ENCODE measurements at places on chromosomes 6 and 20.

DNA sequence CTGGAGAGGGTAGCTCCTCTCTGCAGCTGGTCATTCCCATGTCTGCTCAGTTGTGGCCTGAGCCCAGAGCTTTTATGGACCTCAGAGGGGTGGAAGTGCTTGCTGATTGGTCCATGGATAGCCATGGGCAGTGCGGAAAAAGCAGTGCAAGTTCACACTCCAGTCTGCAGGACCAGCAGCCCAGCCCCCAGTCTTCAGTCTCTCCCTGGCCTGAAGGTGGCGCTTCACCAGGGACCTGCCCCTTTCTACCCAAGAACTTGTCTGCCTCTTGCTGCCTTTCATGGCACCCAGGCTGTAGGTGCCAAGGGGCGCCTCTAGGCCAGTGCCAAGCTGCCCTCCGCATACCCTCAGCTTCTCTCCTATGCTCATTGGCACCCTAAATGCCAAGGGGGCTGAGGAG, 91.0 kb downstream of the TBXT start:
- no peak for DNase-seq

- DNase-seq = peak; percentile 18
Measured at GRCh38 chr6:134422426-134423231, 104.7 kb upstream of the SGK1 start.

GRCh38 chr20:43724383-43724782, 2.4 kb downstream of the GTSF1L start:
- DNase-seq = no peak

DNA sequence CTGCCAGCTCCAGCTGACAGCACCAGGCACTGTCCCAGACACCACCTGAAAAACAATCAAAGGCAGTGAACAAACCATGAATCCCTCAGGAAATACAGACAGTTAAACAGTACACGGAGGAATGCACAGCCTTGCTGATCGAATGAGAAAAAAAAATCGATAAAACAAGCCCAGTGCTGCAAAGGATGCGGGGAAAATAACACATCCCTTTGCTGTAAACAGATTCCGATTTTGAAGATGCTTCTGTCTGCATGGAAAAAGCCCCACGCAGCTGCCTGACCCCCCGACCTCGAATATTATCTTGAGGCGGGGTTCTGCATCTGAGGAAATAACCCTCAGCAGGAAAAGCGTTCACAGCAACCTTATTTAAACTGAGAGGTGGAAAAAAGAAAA, 43.9 kb downstream of the RBM38 start:
- DNase-seq = no peak

- no peak for DNase-seq
Measured at GRCh38 chr20:4897600-4897999, 103.7 kb downstream of the SLC23A2 start.

GRCh38 chr6:129967427-129967826, 51.0 kb upstream of the L3MBTL3 start:
- no peak for DNase-seq

GRCh38 chr6:141467881-141468280, 664.8 kb upstream of the GJE1 start:
- DNase-seq = no peak

GRCh38 chr6:169958510-169958909, 207.1 kb downstream of the ERMARD start:
- no peak for DNase-seq

DNA sequence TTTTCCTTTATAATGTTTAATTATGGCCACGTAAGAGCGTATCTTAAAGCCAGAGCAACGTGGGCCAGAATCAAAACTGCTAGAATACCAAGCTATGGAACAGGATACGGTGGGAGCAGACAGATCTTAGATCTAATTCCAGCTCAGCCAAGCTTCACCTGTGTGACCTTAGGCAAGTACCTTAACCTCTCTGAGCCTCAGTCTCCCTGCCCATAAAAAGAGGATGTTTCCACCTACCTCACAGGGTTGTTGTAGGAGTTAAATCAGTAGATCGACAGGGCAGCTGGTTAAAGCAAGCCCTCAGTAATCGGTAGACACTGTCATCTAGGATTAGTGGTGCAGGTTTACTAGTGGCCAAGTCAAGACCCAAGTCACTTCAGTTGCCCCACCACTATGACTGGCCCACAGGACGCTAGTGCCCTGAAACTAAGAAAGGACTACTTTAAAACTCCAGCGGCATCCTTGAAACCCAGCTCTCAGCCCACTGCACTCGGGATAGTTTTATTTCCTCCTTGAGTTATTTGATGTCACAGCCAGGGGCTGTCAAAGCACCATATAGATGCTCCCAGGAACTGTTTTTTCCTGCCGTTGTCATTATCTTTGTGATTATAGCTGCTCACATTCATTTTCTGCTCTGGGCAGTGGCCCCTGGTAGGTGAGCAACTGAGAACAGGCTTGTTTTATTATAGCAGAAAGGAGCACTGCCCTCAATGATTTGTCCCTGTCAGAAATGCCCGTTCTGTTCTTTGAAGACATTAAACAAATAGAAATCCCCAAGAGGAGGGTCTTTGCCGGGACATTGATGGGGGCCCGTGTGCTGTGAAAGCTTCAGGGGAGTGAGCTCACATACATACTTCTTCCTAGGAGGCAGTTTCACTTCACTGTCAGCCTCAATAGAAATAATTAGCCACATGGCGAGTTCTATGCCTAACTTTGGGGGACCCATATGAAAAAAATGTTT, 63.1 kb downstream of the ISM1 start:
- DNase-seq = no peak

GRCh38 chr20:3244613-3245012, 5.6 kb upstream of the SLC4A11 start:
- no peak for DNase-seq

DNA sequence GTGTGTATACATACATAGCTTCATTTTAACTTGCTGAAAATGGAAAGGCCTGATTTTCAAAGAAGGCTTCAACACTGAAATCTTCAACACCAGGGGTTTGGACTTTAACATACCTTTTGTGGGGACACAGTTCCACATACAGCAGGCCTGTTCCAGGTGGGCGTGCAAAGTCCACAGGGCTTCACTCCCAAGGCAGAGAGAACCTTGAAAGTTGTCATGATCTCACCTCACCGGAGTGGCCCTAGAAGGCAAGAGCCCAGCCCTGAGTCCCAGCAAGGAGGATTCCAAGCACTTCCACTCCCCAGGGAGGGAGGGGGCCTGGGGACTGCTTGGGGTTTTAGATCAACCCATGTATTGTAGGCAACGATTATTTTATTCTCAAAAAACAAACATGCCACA, 47.2 kb downstream of the TMEM242 start:
- DNase-seq = no peak

GRCh38 chr6:50353603-50354002, 303.9 kb upstream of the DEFB112 start:
- no peak for DNase-seq

DNA sequence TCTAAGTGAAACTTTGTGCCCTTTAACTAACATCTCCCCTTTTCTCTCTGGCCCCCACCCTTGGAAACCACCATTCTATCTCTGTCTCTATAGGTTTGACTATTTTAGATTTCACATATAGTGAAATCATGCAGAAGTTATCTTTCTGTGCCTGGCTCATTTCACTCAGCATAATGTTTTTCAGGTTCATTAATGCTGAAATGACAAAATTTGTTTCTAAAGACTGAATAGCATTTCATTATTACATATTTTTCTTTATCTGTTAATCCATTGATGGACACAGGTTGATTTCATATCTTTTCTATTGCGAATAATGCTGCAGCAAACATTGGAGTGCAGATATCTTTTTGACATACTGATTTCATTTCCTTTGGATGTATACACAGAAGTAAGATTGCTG, 30.7 kb downstream of the MEI4 start:
- DNase-seq = no peak

GRCh38 chr20:6711951-6712649, 55.4 kb upstream of the BMP2 start:
- DNase-seq = no peak

DNA sequence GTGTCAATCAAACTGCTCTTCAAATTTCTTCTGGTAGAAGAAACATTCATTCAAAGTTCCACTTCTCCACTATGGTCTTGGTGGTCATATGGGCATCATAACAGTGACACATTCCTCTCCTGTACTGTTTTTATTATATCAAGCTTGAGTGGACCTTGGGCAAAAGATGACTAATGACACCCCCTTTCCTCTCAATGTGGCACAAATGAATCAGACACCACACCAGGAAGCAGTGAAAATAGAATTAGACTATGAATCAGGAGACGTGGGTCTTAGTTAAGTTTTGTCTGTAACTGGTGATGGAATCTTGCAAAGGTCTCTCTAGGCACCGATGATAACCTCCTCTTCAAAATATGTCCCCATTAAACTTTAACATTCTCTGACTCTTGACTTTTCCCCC, 9.0 kb upstream of the NRSN1 start:
- DNase-seq = no peak

GRCh38 chr6:31829633-31830283, 2.2 kb downstream of the HSPA1B start:
- DNase-seq = no peak

GRCh38 chr6:28988536-28989311, 16.4 kb downstream of the ZNF311 start:
- DNase-seq = no peak

DNA sequence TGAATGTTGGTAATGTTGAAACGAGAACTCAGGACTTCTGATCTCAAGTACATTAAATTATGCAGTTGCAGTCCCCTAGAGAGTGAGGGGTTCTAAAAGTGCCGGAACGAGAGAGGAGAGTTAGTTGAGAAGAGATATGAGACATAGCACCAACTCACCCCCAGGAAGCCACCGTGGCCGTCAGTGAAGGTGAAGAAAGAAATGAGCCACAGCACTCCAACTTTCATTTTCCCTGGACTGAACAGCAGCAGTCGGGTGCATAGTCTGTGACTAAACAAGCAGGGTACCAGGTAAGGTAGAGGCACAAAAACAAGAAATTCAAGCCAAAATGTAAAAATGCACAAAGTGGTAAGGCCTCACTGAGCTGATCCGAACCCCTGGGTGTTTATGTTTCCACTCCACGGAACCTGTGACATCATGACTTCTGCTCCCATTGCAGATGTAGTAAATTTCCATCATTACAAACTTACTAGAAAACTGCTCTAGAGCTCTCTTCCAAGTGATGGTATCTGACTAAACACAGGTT, 13.2 kb downstream of the ADGRF1 start:
- DNase-seq = no peak

DNA sequence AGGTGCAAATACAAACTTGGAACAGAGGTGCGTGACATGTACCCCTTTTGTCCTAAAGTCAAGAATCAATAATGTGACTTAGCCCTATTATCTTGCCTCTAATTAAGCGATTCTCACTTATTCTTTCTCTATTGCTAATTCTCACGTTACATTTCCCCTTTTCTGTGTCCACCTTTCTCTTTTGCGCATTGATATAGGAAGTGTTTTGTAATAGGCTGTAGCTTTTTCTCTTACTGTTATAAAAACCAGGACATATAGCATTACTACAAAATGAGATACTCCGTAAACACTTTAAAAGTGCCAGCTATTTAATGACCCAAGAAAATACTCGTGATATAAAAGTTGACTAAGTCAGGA, 669 bp upstream of the TMEM30A start:
- DNase-seq = no peak

GRCh38 chr6:130535242-130535641, 169.4 kb downstream of the TMEM200A start:
- no peak for DNase-seq

DNA sequence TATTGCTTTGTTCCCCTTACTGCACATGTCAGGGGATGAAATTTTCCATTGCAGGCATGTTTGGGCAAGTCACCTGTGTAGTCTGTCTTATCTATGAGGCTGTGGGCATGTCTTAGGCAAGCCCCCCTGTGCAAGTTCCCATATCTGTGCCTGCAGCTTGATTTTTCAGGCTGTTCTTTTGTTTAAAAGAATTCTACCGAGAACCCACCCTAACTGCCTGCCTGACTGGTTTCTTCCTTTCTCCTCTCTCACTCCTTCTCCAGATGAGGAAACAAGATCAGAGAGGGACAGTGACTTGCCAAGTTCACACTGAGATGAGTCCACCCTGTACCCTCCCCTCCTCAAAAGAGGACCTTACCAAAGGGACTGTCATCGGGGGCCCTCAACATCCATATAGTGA, 11.0 kb downstream of the TREML2 start:
- DNase-seq = no peak

GRCh38 chr6:44128020-44128917, 915 bp downstream of the TMEM63B start:
- DNase-seq = peak; percentile 44

Data from SJCRH30 (cell line).